ENCODE measurements at places on chromosomes 4 and X. TPM values are rescaled to one million over a fixed set of nuclear protein-coding genes. Genes with fewer than 3 reads are reported as not detected.

Gene HS3ST1
- 0.60 TPM for total RNA-seq

Gene PROM1
- 0.56 TPM for total RNA-seq

Gene ERVMER34-1
- total RNA-seq = 0.32 TPM

Gene POLN
- 0.65 TPM for total RNA-seq

Gene CNGA2
- total RNA-seq = not detected

Gene CDK16
- 92.9 TPM for total RNA-seq

Gene ADH1A
- total RNA-seq = not detected

Gene LIMCH1
- 50.7 TPM for total RNA-seq

Gene SMR3B
- not detected for total RNA-seq

Gene NR3C2
- total RNA-seq = 0.08 TPM

Gene RASL11B
- total RNA-seq = 0.08 TPM

Gene GPRASP1
- 0.21 TPM for total RNA-seq

Gene SMARCA1
- total RNA-seq = 61.7 TPM

Gene TAF7L
- 0.14 TPM for total RNA-seq

Gene HGFAC
- total RNA-seq = 0.28 TPM

Gene S100P
- total RNA-seq = 144 TPM

Gene GAGE12F
- not detected for total RNA-seq
